ENCODE measurements at places on chromosomes 3 and 15. TPM values are rescaled to one million over a fixed set of nuclear protein-coding genes. Genes with fewer than 3 reads are reported as not detected.

GRCh38 chr3:52023860-52024764 is 28.4 kb upstream of the RPL29 start:
- peaks cover 5% of the 10 kb centered on the region for H3K4me1 ChIP-seq
- H3K4me3 ChIP-seq, result no peak overlapping the region
- no peak for DNase-seq
- no peaks in the 10 kb centered on the region for H3K27me3 ChIP-seq

DNA sequence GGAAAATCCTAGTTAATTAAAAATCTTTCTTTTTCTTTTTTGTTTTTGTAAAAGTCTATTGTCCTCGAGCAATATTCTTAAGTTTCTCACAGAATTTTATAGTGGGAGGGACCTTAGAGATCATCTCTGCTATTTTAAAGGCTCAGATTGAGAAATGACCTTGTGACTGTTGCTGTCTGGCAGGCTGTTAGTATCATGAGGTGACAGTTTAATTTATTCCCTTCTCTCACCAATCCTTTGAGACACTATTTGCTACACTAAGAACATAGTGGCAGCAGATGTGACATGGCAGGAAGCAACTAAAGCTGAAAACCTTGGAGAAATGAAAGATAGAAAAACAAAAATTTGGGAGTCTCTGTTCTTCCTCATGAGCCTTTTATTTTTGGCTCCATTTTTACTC is 24.9 kb downstream of the APPL1 start:
- H3K27me3 ChIP-seq, result no peaks in the 10 kb centered on the region
- H3K27ac ChIP-seq, result no peak overlapping the region
- peaks cover 19% of the 10 kb centered on the region for H3K36me3 ChIP-seq
- H3K4me3 ChIP-seq, result no peak overlapping the region
- H3K4me1 ChIP-seq, result no peaks in the 10 kb centered on the region

DNA sequence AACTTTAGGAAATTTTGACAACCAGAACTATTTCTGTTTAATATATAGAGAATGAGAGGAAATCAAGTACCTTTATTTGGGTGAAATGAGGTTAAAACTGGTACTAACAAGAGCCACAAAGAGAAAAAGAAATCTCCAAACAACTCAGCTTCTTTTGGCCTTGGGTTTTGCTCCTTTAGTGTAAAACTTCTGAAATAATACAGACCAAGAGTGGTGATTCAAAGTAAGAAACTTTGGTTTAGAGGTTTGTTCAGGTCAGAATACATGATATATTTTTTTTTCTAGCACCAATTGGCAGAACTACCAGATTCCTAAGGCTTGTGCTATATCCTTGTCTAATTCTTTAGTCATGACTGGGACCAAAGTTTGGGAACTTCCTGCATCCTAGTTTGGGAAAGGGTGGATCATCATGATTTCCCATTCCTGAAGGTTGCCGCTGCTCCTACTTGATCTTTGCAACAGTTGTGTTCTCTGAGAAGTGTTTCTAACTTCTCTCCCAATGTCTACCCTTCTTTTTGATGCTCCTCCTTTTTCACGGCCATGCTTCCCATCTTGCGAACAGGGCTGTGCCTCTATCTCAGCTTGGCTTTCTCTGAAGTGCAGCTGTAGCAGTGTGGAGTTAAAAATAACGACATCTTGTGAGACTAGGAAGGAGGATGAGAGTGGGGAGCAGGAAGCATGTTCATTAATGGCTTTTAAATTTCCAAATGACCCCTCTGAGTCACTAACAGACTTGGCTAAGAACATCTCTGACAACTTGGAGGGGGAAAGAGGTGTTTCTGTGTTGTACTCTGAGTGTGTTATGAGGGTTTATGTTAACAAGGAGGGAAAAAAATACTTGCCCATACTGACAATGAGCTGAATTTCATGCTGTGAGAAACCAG is 87.7 kb downstream of the KCNAB1 start:
- H3K4me3 ChIP-seq, result no peak overlapping the region
- no peaks in the 10 kb centered on the region for H3K27me3 ChIP-seq
- H3K4me1 ChIP-seq, result no peaks in the 10 kb centered on the region
- H3K27ac ChIP-seq, result no peak overlapping the region
- no peaks in the 10 kb centered on the region for H3K36me3 ChIP-seq

ADPRH gene
- 1.2 TPM for total RNA-seq

DNA sequence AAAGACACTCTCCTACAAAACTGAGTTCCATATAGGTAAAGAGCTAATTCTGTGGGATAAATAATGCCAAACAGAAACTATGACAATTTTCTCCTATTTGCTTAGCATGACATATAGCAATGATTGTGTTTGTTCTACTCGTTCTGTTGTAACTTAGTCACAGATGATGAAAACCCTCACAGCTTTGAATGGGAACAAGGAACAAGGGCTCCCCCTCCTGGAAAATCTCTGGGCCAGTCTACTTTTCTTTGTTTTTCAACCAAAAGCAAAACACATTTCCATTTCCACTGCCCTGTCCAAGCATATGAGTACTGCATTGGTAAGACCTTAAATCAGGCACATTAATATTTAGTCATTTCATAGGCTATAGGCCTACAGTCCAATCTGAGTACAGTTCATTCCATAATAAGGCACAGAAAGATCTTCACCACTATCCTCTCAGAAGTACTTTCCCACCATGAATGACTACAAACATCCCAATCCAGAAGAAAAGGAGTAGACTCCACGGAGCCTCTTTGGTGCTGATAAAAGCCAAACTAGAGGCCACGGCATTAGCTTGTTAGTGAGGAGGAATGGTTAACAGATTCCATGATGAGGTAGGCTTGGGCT is 67.1 kb downstream of the ATP8B4 start:
- no peaks in the 10 kb centered on the region for H3K27me3 ChIP-seq
- H3K4me3 ChIP-seq, result no peak overlapping the region
- no peak for DNase-seq

- H3K27me3 ChIP-seq, result no peaks in the 10 kb centered on the region
- no peaks in the 10 kb centered on the region for H3K4me1 ChIP-seq
- H3K27ac ChIP-seq, result no peak overlapping the region
- H3K36me3 ChIP-seq, result peaks cover 55% of the 10 kb centered on the region
- no peak overlapping the region for H3K4me3 ChIP-seq
Measured at GRCh38 chr3:12583280-12583679, 26.4 kb downstream of the MKRN2 start.

- H3K4me3 ChIP-seq, result no peak overlapping the region
- no peaks in the 10 kb centered on the region for H3K27me3 ChIP-seq
- no peak overlapping the region for H3K27ac ChIP-seq
- DNase-seq, result no peak
Measured at GRCh38 chr15:28140062-28140461, 40.9 kb upstream of the OCA2 start.

- DNase-seq, result no peak
- H3K4me3 ChIP-seq, result no peak overlapping the region
- no peaks in the 10 kb centered on the region for H3K4me1 ChIP-seq
- no peaks in the 10 kb centered on the region for H3K27me3 ChIP-seq
- H3K36me3 ChIP-seq, result no peaks in the 10 kb centered on the region
- H3K27ac ChIP-seq, result no peak overlapping the region
Measured at GRCh38 chr15:87604857-87605446, 651.6 kb downstream of the NTRK3 start.

- DNase-seq, result no peak
- H3K36me3 ChIP-seq, result no peaks in the 10 kb centered on the region
- H3K4me1 ChIP-seq, result peaks cover 27% of the 10 kb centered on the region
- no peaks in the 10 kb centered on the region for H3K27me3 ChIP-seq
- H3K27ac ChIP-seq, result no peak overlapping the region
- no peak overlapping the region for H3K4me3 ChIP-seq
Measured at GRCh38 chr3:190616637-190617036, 102.8 kb downstream of the IL1RAP start.

DNA sequence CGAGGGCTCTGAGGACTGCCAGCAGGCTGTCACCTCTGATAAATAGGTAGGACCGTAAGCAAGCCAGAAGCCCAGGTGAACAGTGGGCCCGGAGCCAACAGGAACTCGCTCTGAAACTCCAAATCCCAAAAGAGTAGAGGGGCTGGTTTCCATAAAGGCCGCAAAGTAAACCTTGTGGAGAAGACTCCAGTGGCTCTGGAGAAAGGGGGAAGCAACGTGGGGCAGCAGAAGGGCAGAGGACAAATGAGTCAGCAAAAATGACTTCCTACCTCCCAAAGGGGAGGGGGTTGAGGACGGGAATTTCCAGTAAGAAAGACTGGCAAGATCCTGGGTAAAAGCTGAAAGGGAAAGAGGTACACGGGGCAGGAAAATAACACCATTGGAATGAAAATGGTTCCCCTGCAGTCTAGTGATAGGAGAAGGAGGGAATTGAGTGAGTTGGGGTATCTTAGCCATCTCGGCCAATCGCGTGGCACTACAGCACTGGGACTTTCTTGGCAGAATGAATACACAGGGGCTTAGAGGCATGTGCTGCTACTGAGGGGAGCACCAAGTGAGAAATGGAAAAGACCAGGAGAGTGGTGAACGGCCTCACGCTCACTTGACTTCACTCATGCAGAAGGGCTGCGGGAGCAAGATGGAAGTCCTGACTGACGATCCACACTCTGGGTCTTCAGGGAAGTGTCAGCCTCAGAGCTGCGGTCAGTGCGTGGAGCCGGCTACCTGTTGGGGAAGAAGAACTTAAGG is 33.2 kb downstream of the BMF start:
- H3K27me3 ChIP-seq, result no peaks in the 10 kb centered on the region
- no peak overlapping the region for H3K4me3 ChIP-seq
- no peaks in the 10 kb centered on the region for H3K36me3 ChIP-seq
- no peaks in the 10 kb centered on the region for H3K4me1 ChIP-seq
- DNase-seq, result no peak

GRCh38 chr3:99950921-99951320 is 133.3 kb downstream of the CMSS1 start:
- no peak overlapping the region for H3K27ac ChIP-seq
- no peaks in the 10 kb centered on the region for H3K27me3 ChIP-seq
- no peaks in the 10 kb centered on the region for H3K4me1 ChIP-seq
- DNase-seq, result no peak
- no peaks in the 10 kb centered on the region for H3K36me3 ChIP-seq

DNA sequence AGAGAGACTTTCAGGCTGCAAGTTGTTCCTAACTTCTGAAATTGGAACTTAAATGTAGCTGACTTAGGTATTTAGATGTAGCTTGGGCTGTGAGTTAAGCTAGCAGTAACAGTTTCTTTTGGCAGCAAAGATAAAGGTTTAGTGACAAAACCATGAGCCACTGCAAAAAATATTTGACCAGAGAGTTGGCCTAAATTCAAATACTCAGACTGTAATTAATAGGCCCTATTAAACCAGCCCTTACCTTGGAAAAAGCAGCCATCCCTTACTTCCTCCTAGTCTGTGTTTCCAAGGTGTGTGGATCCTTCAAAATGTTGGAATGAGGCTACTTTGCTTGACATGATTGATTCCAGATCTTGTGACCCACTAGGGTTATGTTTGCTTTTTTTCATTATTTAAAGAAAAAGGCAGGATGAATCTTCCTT is 8.2 kb downstream of the TPM1 start:
- peaks cover 19% of the 10 kb centered on the region for H3K4me1 ChIP-seq
- H3K4me3 ChIP-seq, result no peak overlapping the region
- H3K27me3 ChIP-seq, result peaks cover 3% of the 10 kb centered on the region

GRCh38 chr3:106936337-106936736 is 440.9 kb upstream of the CCDC54 start:
- H3K4me3 ChIP-seq, result no peak overlapping the region
- no peak overlapping the region for H3K27ac ChIP-seq
- no peaks in the 10 kb centered on the region for H3K4me1 ChIP-seq
- no peaks in the 10 kb centered on the region for H3K27me3 ChIP-seq
- no peaks in the 10 kb centered on the region for H3K36me3 ChIP-seq
- DNase-seq, result no peak

DNA sequence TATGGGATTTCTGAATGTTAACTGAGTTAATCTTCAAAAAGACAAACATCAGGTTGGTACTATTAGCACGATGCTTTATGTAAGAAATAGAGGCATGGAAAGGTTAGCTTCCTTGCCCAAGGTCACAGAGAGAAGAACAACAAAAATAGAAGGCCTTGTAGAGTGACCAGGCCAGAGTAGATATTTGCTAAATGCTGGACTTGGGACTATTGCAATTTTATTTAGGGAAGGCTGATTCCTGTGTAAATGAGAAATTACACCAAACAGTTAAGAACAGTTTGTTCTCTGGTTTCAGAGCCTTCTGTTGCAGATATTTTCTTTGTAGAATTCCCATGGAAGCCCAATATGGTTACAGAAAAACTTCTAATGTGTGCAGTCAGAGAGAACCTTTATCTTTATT is 16.4 kb upstream of the SLITRK3 start:
- no peaks in the 10 kb centered on the region for H3K36me3 ChIP-seq
- H3K4me3 ChIP-seq, result no peak overlapping the region
- no peak overlapping the region for H3K27ac ChIP-seq
- no peak for DNase-seq
- no peaks in the 10 kb centered on the region for H3K27me3 ChIP-seq

GRCh38 chr3:45776611-45777010 is 19.7 kb downstream of the SLC6A20 start:
- H3K36me3 ChIP-seq, result no peaks in the 10 kb centered on the region
- DNase-seq, result no peak
- H3K4me3 ChIP-seq, result no peak overlapping the region
- H3K27ac ChIP-seq, result no peak overlapping the region
- no peaks in the 10 kb centered on the region for H3K27me3 ChIP-seq
- H3K4me1 ChIP-seq, result peaks cover 12% of the 10 kb centered on the region

- H3K4me1 ChIP-seq, result no peaks in the 10 kb centered on the region
- peaks cover 6% of the 10 kb centered on the region for H3K27me3 ChIP-seq
- H3K36me3 ChIP-seq, result no peaks in the 10 kb centered on the region
- no peak for DNase-seq
Measured at GRCh38 chr3:127851899-127852298, 29.6 kb upstream of the MGLL start.

SAMMSON gene
- not detected for total RNA-seq

SNX1 gene
- total RNA-seq, result 155 TPM
